ENCODE measurements at places on chromosomes 5 and 9. TPM values are rescaled to one million over a fixed set of nuclear protein-coding genes. Genes with fewer than 3 reads are reported as not detected.

Gene GARIN3
- total RNA-seq: 0.09 TPM

GRCh38 chr5:41508186-41508585 lies 2.2 kb downstream of the PLCXD3 start:
- DNase-seq: no peak

DNA sequence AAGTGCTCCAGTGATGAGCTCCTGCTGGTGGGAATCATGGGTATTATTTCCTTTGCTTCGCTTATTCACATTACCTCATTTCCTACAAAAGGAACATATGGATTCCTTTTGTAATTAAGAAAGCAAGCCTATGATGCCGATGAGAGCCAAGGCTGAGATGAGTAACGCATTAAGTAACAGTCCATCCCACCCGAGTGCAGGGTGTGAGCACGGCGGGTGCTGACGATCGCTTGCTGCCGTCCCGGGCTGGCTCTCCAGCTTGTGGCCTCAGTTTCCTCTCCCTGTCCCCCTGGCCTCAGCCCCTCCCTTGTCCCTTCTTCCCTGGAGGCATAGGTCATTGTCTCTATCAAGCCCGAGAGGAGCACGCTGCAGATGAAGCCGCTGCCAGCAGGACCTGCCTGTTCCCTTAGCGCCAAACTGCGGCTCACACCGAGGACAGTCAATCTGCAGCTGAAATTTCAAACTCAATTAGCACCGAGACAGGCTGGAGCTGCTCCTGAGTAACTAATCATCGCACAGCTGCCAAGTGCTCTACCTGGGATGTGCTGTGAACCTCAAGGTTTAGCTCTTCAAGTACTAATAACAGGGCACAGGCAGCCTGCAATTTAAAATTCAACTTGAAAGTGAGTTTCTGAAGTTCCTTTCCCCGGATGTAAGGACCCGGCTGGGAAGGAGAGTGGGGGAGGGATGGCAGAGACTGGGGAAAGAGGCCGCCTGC lies 115.2 kb upstream of the RAPGEF1 start:
- no peak for DNase-seq

Gene EEIG1
- 60.8 TPM for total RNA-seq

DNA sequence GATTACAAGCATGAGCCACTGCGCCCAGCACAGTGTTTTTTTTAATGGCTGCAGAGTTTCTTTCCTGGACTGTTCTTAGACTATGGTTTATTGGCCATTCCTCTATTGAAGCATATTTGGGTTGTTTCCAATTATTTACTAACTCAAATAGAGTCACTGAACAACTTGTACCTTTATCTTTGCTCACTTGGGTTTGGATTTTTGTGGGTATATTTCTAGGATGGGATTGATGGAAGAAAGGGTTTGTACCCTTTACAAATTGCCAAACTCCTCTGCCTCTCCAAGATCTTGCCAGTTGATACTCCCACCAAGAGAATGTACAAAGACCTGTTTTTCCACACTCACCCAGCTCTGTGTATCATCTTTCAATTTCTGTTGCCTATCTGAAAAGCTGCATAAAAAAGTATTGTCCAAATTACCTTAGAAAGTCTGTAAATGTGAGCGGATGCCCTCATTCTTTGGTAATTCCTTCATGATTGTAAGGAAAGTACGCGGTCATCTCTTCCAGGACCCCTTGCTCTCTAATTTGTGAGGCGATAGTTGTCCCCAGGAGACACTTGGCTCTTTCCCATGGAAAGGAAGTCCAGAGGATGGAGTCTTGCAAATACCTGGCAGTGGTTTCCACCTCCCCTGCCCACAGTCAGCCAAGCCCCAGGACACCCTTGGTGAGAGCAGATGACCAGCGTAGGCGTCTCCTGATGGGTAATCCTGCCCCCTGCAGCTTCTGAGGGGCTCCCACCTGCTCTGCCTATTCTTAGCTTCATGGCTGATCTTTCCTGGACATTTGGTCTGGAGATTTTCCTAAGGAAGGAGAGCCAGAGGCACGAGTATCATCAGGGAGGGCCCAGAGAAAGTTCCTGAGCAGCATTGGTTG lies 33.0 kb downstream of the ARHGEF37 start:
- no peak for DNase-seq

- no peak for DNase-seq
These were observed 46.2 kb upstream of the FSD1L start for GRCh38 chr9:105401651-105402050.

- DNase-seq: no peak
These were observed 532.3 kb upstream of the ZNF608 start for GRCh38 chr5:125278711-125279110.

- no peak for DNase-seq
These were observed 122.4 kb downstream of the BASP1 start for GRCh38 chr5:17339841-17340240.

- DNase-seq: no peak
These were observed 9.5 kb upstream of the TXNDC15 start for GRCh38 chr5:134864707-134865106.

Gene TRIM36
- 0.29 TPM for total RNA-seq

GRCh38 chr9:105233873-105234272 lies 10.6 kb upstream of the SLC44A1 start:
- no peak for DNase-seq

GRCh38 chr5:40547994-40548575 lies 131.6 kb upstream of the PTGER4 start:
- no peak for DNase-seq

Gene GPR151
- not detected for total RNA-seq

Gene MORN5
- not detected for total RNA-seq

DNA sequence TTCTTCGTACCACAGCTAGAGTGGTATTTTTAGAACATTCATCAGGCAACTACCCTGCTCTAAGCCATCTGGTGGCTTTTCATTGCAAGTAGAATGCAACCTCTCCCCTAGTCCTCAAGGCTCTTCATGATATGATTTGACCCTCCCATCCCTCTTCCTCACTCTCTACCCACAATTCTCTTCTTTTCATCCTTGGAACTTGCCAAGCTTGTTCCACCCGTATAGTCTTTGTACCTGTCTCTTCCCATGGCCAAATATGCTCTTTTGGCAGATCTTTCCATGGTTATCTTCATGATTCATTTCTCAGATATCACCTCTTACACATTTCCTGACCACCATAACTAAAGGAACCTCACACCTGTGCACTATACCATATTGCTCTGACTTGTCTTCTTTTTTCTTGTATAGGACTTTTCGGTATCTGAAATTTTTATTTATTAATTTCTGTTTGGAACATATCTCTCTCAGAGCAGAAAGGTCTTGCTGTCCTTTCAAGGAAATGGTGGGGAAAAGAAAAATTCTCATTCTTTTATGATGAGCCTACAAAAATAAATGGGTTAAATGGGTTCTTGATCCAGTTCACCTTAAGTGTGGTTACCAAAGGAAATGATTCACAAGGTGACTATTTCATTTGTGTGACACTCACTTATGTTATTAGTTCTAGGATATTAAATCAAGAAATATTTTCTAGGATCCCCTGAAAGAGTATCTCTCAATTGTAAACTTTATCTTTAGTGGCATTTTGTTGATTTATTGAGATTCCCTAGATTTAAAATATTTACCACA lies 3.7 kb upstream of the CD274 start:
- DNase-seq: no peak

GRCh38 chr9:129174724-129175514 lies 3.1 kb downstream of the IER5L start:
- peak; percentile 75 for DNase-seq

DNA sequence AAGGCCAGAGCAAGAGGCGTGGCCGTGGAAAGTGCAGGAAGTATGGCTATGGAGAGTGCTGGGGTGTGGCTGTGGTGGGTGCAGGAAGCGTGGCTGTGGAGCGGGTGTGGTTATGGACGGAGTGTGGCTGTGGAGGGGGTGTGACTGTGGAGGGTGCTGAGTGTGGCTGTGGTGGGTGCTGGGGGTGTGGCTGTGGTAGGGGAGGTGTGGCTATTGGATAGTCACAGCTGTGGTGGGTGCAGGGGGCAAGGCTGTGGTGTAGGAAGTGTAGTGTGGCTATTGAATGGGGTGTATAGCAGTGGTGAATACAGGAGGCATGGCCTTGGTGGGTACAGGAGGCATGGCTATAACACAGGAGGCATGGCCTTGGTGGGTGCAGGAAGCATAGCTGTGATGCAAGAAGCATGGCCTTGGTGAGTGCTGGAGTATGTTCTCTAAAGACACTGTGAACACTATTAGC lies 40.8 kb upstream of the SPATA31C2 start:
- peak; percentile 82 for DNase-seq

Gene MED27
- total RNA-seq: 25.7 TPM

Gene SMIM32
- not detected for total RNA-seq

DNA sequence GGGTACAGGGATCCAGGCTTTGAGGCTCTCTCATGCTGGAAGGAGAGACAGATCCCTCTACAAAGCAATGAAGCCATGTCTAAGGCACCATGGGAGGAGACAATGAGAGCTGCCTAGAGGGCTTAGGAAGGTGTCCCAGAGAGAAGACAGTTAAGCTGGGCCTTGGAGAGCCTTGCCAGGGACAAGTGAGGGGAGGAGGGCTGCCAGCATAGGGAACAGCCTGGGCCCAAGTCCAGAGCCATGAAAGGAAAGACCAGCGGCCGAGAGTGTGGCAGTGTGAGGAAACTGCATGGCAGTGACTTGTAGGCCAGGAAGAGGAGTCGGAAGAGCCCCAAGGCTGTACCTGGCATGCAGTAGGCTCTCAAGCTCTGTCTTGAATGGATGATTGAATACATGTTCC lies 88.5 kb downstream of the PSD2 start:
- no peak for DNase-seq

- DNase-seq: no peak
These were observed 66.6 kb upstream of the GDNF start for GRCh38 chr5:37906416-37906815.

Gene DMXL1
- total RNA-seq: 35.5 TPM

- no peak for DNase-seq
These were observed 297.0 kb upstream of the KLF4 start for GRCh38 chr9:107786561-107786960.

Gene URM1
- 61.4 TPM for total RNA-seq

DNA sequence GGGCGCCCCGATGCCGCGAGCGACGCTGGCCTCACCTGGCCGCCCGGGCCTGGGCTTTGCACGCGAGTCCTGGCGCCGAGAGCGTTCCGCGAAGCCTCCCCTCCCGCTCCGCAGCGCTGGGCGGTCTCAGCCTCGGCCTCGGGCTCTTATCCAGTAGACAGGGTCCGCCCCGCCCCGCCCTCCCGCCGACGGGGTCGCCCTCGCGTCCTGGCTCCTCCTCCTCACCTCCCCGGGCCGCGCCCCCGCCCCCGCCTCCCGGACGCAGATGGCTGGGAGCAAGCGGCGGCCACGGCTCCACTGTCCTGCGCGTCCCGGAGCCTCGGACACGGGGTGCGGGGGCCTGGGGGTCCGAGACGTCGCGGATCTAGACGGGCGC lies at the start of gene SLC6A3:
Gene SLC6A3 (minus strand): TSS at position 128 of the 376 bp plus-strand sequence. CDS start 2,243 bp downstream, outside the sequence.
- DNase-seq: peak; percentile 40

DNA sequence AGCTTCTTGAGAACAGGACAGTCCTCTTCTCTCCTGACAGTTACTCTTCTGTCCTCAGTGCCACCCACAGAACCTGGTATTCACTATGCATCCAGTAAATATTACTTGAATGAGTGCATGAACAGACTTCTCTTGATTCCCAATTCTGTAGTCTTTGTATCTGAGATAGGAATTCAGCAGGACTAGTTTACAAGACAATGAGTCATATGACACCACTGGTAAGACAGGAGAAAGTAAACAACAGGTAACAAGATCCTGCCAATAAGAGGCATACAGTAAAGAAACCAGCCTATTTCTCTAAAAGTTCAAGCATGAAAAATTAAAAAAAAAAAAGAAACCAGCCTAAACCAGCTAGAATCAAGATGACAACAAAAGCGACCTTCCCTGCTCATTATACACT lies 6.2 kb downstream of the ZNF883 start:
- no peak for DNase-seq

Gene LECT2
- not detected for total RNA-seq

DNA sequence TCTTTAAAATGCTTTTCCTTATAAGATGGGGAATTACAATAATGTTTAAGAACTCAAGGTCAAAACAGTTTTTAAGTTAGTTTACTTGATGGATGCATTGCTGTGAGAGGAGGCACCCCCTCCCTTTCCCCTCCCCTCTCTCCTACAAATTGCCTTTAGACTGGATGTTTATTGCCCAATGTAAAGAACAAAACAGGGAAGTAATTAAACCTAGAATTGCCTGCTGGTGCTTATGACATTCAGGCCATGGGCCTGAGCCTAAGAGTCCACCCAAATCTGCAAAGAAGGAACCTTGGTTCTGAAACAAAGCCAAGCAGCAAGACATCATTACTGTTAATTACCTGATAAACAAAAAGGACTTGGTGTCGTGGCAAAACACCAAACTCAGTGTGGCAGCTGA lies 630.3 kb downstream of the ISL1 start:
- DNase-seq: no peak

Gene HTR1A
- not detected for total RNA-seq

Gene FGF18
- total RNA-seq: not detected

Gene ANKRD18B
- total RNA-seq: 0.79 TPM
